ENCODE measurements at places on chromosomes 6 and 20. TPM values are rescaled to one million over a fixed set of nuclear protein-coding genes. Genes with fewer than 3 reads are reported as not detected.

DNA sequence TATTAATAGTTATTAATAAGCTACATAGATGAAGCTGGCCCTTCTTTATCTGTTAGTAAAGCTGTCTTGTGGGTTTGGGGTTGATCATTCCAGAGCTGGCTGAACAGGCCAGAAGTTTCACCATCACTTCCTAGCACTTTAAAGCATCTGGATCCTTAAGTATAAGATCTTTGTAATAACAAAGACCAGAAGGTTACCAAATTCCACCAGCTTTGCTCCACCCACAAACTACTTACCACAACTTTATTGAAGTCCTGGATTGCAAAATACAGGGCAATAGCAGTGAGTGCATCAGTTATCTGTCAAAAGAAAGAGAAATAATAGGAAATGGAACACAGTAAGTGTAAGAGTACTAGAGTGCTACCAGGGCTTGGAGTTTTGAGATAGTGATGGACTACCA lies 33.0 kb downstream of the PIGU start:
- no peak overlapping the region for H3K27ac ChIP-seq
- DNase-seq = no peak
- H3K4me1 ChIP-seq = no peaks in the 10 kb centered on the region
- H3K36me3 ChIP-seq = peaks cover 1% of the 10 kb centered on the region
- no peak overlapping the region for H3K4me3 ChIP-seq

DNA sequence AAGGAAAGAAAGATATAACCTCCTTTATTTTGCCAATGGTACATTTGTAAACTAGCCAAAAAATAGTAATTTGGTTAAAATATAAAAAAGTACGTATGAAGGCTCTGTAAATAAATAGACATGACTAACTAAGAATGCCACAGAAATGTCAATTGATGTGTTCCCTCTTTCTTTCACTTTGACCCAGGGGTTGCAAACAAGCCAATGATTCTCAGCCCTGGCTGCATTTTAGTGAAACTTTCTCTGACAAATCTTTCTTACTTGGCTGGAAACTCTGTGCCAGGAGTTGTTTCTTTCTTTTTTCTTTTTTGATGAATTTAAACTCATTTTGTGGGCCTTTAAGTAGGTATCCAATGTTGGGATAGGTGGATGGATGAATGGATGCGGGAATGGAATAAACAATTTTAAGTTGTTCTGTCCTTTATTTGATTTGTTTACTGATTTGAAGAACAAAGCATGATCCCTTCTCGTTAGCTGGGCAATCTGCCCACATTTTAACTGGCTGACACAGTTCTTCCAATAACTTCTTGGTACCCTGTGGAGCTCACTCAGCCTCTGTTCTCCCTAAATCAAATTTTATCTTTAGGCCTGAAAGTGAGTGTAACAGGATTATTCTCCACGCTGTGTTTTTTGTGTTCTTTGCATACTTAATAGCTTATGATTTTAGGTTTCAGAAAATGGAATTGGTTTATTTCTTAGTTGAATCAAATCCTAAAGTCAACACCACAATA lies 58.6 kb upstream of the GCLC start:
- no peaks in the 10 kb centered on the region for H3K27me3 ChIP-seq
- no peaks in the 10 kb centered on the region for H3K36me3 ChIP-seq
- H3K4me3 ChIP-seq = no peak overlapping the region
- peak overlapping the region; percentile 3 for H3K27ac ChIP-seq
- no peak for DNase-seq

DNA sequence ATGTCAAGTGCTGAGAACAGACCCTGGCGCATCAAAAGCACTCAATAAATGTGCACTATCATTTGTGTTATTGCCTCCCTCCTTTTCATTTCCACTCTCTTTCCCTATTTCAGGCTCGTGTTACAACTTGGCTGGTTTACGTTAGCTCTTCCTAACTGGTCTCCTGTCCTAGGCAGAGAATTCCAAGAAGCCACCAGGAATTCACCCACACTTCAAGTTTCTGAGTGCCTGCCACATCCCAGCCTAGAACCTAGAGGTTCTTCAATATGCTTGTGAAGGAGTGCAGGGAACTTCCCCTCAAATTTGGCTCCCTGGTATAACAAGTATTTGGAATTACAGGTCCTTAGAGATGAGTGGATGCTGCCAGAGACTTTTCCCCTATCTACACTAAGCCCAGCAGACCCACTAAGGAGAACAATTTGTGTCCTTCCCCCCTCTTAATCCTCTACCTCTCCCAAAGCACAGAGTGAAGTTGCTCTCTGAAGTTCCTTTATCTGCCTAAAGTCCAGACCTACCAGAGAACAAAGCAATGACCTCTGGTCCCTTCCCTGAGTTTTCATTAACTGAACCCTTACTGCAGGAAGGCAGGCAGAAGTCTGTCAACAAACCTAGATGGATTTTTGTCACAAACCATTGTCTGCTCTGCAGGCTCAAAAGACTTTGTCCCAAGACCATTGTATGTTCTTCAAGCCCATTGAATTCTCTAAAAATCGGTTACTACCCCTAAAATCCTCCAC lies 201.6 kb upstream of the JARID2 start:
- no peak overlapping the region for H3K4me3 ChIP-seq
- DNase-seq = no peak
- H3K27me3 ChIP-seq = peaks cover 10% of the 10 kb centered on the region

GRCh38 chr6:15516923-15517560 lies 145.8 kb downstream of the DTNBP1 start:
- no peak overlapping the region for H3K4me3 ChIP-seq
- DNase-seq = no peak
- no peaks in the 10 kb centered on the region for H3K27me3 ChIP-seq
- H3K27ac ChIP-seq = no peak overlapping the region
- H3K4me1 ChIP-seq = no peaks in the 10 kb centered on the region
- H3K36me3 ChIP-seq = peaks cover 66% of the 10 kb centered on the region

DNA sequence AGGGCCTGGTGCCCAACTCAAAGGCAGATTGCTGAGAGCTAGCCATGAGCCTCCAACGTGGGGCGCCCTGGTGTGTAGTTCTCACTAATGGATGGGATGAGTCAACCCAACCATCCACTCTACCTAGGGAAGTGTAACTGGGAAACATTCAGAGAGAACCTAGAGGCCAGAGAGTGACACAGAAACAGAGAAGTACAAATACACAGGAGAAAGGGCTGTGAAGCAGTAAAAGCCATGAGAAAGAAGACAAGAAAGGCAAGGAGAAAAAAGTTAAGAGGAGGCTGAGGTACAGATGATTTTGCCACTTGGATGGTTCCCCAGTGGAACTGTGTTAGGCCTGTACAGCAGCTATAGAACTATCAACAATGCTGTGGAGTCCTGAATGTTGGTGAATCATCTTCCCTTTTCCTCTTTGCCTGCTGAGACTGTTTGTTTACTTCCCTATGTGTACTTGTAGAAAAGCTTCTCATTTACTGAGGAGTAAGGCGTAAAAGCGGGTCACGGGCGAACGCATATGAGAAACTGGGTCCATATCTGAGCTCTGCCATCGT lies 39.0 kb downstream of the MAN1A1 start:
- H3K27ac ChIP-seq = peak overlapping the region; percentile 12
- H3K36me3 ChIP-seq = peaks cover 1% of the 10 kb centered on the region
- H3K4me3 ChIP-seq = no peak overlapping the region
- H3K4me1 ChIP-seq = peaks cover 68% of the 10 kb centered on the region
- no peaks in the 10 kb centered on the region for H3K27me3 ChIP-seq
- DNase-seq = no peak

DNA sequence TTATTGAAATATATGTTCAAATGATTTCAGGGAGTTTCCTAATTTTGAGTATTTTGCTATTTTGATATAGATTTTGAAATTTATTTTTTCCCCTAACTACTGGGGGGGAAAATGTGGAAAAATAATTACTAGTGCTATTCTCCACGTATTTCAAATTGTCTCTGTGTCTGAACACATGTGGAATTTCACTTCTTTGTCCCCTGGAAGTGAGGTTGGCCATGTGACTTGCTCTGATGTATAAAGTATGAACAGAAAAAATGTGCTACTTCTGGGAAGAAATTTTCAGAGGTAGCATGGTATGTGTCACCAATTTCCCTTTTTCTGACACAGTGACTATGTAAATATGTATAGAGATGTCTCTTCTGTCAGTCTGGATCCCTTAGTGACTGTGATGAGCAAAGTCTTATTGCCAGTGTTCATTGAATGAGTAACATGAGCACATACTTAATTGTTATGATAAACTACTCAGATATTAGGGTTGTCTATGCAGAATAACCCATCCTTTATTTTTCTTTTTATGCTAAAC lies 215.4 kb upstream of the CCN2 start:
- no peaks in the 10 kb centered on the region for H3K4me1 ChIP-seq
- no peak for DNase-seq
- peaks cover 1% of the 10 kb centered on the region for H3K27me3 ChIP-seq
- H3K4me3 ChIP-seq = no peak overlapping the region

DNA sequence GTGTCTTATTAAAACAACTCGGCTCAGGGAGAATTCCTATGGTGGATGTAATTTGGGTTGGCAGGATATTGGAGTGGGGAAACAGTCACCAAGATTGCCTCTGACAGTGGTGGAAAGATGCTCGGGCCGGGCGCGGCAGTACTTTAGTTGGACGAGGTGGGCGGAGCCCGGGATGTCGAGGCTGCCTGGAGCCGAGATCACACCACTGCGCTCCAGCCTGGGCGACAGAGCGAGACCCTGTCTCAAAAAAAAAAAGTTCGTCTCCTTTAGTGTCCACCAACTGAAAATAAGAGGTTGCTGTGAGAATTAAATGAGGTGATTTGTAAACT lies 621 bp downstream of the NOL7 start:
- H3K4me1 ChIP-seq = peaks cover 35% of the 10 kb centered on the region
- peak; percentile 63 for DNase-seq
- H3K36me3 ChIP-seq = peaks cover 16% of the 10 kb centered on the region
- no peaks in the 10 kb centered on the region for H3K27me3 ChIP-seq

The LY6G6F gene
- not detected for total RNA-seq

The SLC22A16 gene
- not detected for total RNA-seq

The PTPRT gene
- total RNA-seq = 0.80 TPM

The CPNE5 gene
- 1.7 TPM for total RNA-seq

The EFCAB8 gene
- total RNA-seq = 0.51 TPM

The SLC12A5 gene
- total RNA-seq = 6.9 TPM

Data from mesothelial cell of epicardium (in vitro differentiated cells).